Stimulated activated CD4-positive, alpha-beta T cell treated with anti-CD3 and anti-CD28 coated beads, Interleukin-15, amount 100 ng/mL, for 24 hours (primary cell): ENCODE measurements at places on chromosomes 5 and 9.

- no peak for DNase-seq
Observed at GRCh38 chr5:155960177-155960576, 366.8 kb upstream of the SGCD start.

- DNase-seq, result no peak
Observed at GRCh38 chr5:150052956-150053712, 33.2 kb downstream of the CSF1R start.

DNA sequence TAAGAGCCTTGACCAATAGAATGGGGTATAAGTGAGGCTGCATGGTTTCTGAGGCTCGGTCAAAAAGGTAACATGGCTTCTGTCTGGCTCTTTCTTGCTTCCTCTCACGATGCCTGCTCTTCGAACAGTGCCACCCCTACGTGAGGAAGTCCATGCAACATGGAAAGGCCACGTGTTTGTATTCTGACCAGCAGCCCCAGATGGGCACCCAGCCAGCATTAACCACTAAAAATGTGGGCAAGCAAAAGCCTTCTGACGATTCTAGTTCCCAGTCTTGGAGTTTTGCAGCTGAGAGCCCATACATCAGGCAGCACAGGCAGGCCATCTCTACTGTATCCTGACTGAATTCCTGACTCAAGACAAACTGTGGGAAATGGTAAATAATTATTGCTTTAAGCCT lies 24.2 kb upstream of the NREP start:
- no peak for DNase-seq

- no peak for DNase-seq
Observed at GRCh38 chr9:134408939-134409737, 82.9 kb downstream of the RXRA start.

DNA sequence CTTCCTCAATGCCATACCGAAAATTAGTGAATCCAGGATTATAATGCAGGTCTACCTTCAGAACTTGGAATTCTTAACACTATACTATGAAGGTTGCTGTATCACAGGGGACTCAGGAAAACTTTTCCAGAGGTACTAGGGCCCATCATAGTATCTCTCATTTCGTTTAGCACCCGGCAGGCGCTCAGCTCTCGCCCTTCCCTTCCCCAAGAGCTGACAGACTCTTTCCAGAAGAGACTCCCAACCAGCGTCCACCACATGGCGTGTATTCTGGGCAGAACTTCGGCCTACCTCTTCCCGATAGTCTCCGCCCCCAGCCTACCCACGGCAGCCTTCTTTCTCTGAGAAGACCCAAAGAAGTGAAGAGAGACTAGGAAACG lies 271 bp downstream of the NOL8 start:
- DNase-seq, result no peak

GRCh38 chr5:109247986-109248385 lies 161.8 kb downstream of the PJA2 start:
- no peak for DNase-seq

DNA sequence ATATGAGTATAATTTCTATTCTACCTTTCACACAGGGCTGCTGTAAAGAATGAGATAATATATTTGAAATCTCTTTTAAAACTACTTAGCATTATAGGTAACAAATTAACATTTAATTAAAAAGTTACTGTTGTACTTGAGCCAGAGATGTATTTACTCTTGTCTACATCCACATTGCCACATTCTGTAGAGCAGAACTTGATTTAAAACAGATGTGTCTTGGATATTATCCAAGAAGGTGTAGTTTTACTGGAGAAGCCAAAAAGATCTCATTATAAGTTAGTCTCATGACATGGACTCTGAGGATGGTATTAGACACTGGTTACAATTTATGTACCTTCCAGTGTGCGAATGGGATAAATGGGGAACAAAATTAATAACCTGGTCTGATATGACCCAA lies 293.1 kb upstream of the CCNH start:
- no peak for DNase-seq

DNA sequence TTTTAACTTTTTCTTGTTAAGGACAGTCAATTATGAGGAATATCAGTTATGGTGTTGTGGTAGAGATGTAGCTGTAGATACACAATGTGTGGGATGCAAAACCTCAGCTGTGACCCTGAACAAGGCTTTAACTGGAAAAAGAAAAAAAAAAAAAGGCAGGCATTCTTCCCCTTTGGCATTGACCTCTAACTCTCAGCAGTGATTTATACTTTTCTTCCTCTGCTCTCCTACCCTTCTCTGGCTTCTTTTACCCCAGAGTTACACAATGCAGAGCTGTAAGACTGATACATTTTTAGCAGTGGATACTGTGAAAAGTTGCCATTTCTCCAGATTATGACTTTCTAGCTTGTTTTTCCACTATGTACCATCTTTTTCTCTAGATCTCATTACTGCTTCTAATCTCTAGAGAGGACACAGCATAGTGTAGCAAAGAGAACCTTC lies 2.0 kb downstream of the CTNNAL1 start:
- no peak for DNase-seq

DNA sequence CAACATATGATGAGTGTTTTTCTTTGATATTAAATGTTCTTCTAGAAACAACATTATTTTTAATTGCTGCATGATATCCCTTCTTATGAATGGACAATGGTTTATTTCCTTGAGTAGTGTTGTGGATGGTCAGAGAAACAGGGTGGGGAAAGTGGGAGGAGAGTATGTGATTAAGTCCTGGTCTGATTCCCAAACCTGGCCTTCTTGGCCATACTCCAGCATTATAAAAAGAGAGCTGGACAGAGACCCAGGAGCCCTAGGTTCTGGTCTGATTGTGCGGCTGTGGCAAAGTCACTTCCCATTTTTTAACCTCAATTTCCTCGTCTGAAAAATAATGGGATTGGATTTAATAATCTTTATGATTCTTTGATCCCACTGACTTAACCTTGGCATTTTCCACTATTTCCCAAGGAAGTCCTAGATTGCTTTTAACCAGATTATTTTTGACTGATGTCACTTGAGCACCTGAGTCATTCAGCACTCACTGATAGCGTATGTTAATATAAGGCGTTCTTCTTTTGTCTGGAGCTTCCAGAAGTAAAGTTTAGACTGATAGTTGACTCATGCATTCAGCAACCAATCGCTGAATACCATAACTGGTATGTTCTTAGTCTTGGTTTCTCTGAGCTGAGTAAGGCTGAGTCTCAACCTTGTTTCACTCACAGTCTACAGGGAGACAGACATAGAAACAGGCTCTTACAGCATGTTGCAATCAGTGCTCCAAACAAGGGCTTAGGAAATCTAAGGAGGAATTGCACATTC lies 26.2 kb downstream of the OSMR start:
- DNase-seq, result no peak

DNA sequence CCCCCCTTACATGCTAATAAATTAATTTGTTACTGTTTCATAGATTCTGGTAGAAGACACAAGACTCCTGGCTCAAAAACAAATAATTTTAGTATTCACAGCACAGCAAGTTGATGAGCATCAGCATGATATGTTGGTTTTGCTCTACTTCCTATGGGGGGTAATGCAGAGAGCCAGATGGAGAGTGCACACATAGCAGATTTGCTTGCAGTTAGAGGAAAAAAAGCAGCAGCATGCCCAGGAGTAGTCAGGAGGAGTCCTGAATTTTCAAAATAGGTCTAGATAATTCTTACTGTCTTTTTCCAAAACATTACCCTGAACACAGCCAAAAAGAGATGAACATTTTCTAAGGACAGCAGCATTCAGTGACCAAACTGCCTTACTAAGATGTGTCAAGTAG lies 261.3 kb downstream of the COX7C start:
- no peak for DNase-seq

- no peak for DNase-seq
Observed at GRCh38 chr9:83749706-83750105, 41.9 kb upstream of the UBQLN1 start.

GRCh38 chr9:5563417-5563815 lies 53.1 kb downstream of the PDCD1LG2 start:
- no peak for DNase-seq

DNA sequence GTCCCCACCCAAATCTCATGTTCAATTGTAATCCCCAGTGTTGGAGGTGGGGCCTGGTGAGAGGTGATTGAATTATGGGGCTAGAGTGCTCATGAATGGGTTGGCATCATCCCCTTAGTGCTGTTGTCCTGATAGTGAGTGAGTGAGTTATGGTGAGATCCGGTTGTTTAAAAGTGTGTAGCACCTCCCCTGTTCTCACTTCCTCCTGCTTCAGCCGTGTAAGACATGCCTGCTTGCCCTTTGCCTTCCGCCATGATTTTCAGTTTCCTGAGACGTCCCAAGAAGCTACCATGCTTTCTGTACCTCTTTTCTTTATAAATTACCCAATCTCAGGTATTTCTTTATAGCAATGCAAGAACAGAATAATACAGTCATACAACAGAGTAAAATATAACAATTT lies 742 bp upstream of the LECT2 start:
- no peak for DNase-seq

- DNase-seq, result no peak
Observed at GRCh38 chr9:5840788-5841187, 7.9 kb upstream of the ERMP1 start.

DNA sequence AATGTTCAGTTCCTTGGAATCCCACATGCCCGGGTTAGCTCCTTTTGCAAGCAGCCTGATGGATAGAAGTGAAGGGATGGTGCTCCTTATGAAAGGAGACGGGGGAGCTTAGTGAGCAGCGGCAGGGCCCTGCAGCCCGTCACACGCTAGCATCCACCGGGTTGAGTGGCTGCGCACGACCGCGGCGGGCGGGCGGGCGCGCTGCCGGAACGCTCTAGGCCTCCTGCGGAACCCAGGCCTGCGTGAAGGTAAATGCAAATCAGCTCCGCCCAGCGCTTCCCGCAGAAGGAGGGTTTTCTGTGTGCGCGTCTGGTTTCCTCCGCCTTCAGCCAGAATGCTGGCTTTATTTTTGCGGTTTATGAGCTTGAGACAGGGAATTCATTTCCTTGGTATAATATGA lies 19.8 kb downstream of the IL12B start:
- peak; percentile 61 for DNase-seq

DNA sequence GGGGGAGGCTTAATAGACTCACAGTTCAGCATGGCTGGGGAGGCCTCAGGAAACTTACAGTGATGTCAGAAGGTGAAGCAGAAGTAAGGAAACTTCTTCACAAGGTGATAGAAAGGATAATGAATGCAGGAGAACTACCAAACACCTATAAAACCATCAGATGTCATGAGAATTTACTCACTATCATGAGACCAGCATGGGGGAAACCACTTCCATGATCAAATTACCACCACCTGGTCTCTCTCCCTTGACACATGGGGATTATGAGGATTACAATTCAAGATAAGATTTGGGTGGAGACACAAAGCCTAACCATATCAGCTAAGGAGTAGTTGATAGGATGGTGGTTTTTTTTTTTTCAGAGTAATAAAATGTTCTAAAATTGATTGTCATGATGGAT lies 201.8 kb downstream of the CDH12 start:
- DNase-seq, result no peak
